ENCODE measurements at places on chromosomes 1 and 21.

GRCh38 chr1:156691665-156692440 is 13.5 kb downstream of the CRABP2 start:
- peak overlapping the region; percentile 86 for H3K4me3 ChIP-seq
- H3K27ac ChIP-seq, result peak overlapping the region; percentile 46
- DNase-seq, result no peak
- peaks cover 66% of the 10 kb centered on the region for H3K4me1 ChIP-seq
- H3K27me3 ChIP-seq, result peaks cover 9% of the 10 kb centered on the region

- H3K27me3 ChIP-seq, result peaks cover 5% of the 10 kb centered on the region
- H3K36me3 ChIP-seq, result no peaks in the 10 kb centered on the region
- H3K4me3 ChIP-seq, result no peak overlapping the region
- H3K27ac ChIP-seq, result no peak overlapping the region
These were observed 675.8 kb downstream of the MATN1 start for GRCh38 chr1:30047576-30047975.

- no peaks in the 10 kb centered on the region for H3K27me3 ChIP-seq
- no peak for DNase-seq
- no peak overlapping the region for H3K27ac ChIP-seq
- H3K4me1 ChIP-seq, result peaks cover 14% of the 10 kb centered on the region
These were observed 18.1 kb upstream of the ZBTB8A start for GRCh38 chr1:32521165-32521564.

GRCh38 chr1:234096161-234096770 is 191.8 kb downstream of the SLC35F3 start:
- no peaks in the 10 kb centered on the region for H3K36me3 ChIP-seq
- H3K27me3 ChIP-seq, result peaks cover 12% of the 10 kb centered on the region
- peaks cover 13% of the 10 kb centered on the region for H3K4me1 ChIP-seq
- no peak for DNase-seq
- H3K4me3 ChIP-seq, result no peak overlapping the region
- H3K27ac ChIP-seq, result no peak overlapping the region

DNA sequence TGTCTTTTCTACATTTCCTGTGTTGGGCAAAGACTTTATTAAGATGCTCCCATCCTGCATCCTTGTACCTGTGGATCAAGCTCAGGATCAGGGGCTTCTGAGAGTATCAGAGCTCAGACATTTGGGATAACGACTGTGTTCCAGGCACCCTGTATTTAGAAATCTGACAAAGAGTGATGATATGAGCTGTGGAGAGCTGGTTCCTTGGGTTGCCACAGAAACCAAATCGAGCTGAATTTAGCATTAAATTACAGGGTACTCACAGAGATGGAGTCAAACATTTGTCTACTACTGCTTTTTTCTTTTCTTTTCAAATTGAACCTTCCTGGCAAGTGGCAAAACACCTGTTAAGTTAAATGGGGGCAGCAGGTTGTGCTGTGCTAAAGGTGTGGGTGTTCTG is 110.6 kb downstream of the XCL2 start:
- peaks cover 6% of the 10 kb centered on the region for H3K4me1 ChIP-seq
- H3K4me3 ChIP-seq, result no peak overlapping the region
- DNase-seq, result no peak
- peaks cover 3% of the 10 kb centered on the region for H3K27me3 ChIP-seq
- H3K36me3 ChIP-seq, result no peaks in the 10 kb centered on the region

GRCh38 chr21:34528131-34528561 is 16.1 kb upstream of the KCNE1 start:
- H3K4me1 ChIP-seq, result peaks cover 44% of the 10 kb centered on the region
- no peak overlapping the region for H3K4me3 ChIP-seq
- no peak overlapping the region for H3K27ac ChIP-seq
- no peaks in the 10 kb centered on the region for H3K36me3 ChIP-seq
- no peak for DNase-seq
- H3K27me3 ChIP-seq, result peaks cover 15% of the 10 kb centered on the region

- H3K36me3 ChIP-seq, result no peaks in the 10 kb centered on the region
- H3K4me3 ChIP-seq, result no peak overlapping the region
- no peaks in the 10 kb centered on the region for H3K4me1 ChIP-seq
- H3K27ac ChIP-seq, result no peak overlapping the region
- no peaks in the 10 kb centered on the region for H3K27me3 ChIP-seq
These were observed 92.5 kb upstream of the LRRC8D start for GRCh38 chr1:89728381-89728780.

DNA sequence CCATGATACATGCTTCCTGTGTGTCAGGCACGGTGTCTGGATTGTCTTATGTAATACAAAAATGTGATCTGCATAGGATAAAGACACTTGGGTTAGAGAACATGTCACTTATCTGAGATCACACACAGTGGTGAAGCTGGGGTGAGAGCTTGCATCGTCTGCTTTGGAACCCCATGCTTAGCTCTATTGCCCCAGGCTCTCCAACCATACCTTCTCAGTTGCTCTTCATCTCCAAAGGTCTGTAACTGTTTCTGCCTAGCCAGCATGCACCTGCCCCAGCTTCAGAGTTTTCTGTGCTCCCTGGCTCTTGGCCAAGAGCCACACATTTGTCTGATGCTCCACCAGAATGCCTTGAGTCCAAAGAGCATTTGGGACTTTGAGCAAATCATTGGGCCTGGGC is 93.9 kb upstream of the COG2 start:
- H3K4me1 ChIP-seq, result no peaks in the 10 kb centered on the region
- H3K4me3 ChIP-seq, result no peak overlapping the region
- peaks cover 2% of the 10 kb centered on the region for H3K27me3 ChIP-seq
- no peak for DNase-seq
- H3K36me3 ChIP-seq, result peaks cover 2% of the 10 kb centered on the region
- H3K27ac ChIP-seq, result no peak overlapping the region

Measured in neural crest cell (in vitro differentiated cells).